Activated CD8-positive, alpha-beta T cell treated with anti-CD3 and anti-CD28 coated beads, Interleukin-2, amount 10 ng/mL, durations not matched to agents 7 days and 5 days (primary cell): ENCODE measurements at places on chromosomes 11 and 22.

- H3K27ac ChIP-seq: no peak overlapping the region
- DNase-seq: peak; percentile 81
- H3K4me3 ChIP-seq: peak overlapping the region; percentile 74
- peaks cover 61% of the 10 kb centered on the region for H3K27me3 ChIP-seq
These were observed 2.4 kb upstream of the WNT11 start for GRCh38 chr11:76208438-76209374.

DNA sequence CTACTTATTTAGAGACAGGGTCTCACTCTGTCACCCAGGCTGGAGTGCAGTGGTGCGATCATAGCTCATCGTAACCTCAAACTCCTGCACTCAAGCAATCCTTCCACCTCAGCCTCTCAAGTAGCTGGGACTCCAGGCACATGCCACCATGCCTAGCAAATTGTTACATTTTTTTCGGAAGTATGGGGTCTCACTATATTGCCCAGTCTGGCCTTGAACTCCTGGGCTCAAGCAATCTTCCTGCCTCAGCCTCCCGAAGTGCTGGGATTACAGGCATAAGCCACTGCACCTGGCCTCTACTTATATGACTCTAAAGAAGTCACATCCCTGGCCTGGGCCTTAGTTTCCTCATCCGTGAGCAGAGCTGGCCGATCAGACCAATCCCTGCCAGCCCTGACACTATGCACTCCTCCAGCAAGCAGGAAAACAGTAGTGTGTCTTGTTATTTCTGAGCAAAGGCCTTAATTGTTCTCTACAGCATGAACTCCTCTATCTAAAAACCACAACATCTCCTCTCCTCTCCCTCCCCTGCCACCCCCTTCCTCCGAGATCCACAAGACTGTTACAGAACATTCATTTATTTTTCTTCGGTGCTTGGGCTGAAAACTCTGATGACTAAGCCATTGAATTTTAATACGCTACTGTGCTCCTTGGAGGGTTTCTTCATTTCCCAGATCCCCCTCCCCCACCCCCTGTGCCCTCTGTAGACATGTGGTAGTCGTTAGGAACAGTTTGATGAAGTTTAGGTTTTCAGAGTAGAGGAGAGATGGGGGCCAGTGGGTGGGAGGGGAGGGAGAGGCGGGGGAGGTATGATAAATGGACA lies 91.5 kb downstream of the ABTB2 start:
- peaks cover 12% of the 10 kb centered on the region for H3K27me3 ChIP-seq
- H3K4me3 ChIP-seq: no peak overlapping the region
- peaks cover 18% of the 10 kb centered on the region for H3K4me1 ChIP-seq
- H3K27ac ChIP-seq: peak overlapping the region; percentile 43
- no peaks in the 10 kb centered on the region for H3K36me3 ChIP-seq

DNA sequence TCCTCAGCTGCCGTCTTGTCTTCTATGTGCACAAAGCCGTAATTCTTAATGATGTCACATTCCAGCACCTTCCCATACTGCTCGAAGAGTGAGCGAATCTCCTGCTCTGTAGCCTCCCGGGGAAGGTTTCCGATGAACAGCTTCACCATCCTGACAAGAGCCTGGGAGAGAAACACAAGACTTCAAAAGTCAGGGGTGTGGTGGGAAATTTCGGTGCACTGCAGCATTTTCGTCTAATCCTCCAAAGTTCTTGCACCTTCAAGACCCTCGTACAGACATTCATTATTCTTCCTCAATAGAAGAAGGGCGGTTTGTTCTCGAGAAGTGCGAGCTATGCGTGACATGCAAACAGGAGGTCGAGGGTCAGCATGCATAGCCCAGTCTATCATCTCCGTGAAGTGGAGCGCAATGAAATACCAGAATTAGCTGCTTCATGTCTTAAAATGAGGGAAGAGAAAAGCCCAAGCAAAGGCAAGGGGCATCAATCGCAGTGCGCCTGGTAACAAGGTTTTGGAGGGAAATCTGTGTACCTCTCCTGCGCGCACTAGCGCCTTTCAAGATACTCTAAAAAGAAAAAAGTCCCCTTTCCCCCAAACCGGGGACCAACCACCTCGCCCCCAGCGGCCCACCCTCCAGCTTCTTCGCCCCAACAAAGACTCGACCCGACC lies 622 bp downstream of the RBM4B start:
- no peak for DNase-seq
- H3K27me3 ChIP-seq: no peaks in the 10 kb centered on the region
- peaks cover 35% of the 10 kb centered on the region for H3K4me1 ChIP-seq
- H3K4me3 ChIP-seq: peak overlapping the region; percentile 95

- H3K36me3 ChIP-seq: no peaks in the 10 kb centered on the region
- H3K27me3 ChIP-seq: peaks cover 19% of the 10 kb centered on the region
- H3K4me3 ChIP-seq: no peak overlapping the region
- H3K4me1 ChIP-seq: no peaks in the 10 kb centered on the region
- DNase-seq: no peak
- no peak overlapping the region for H3K27ac ChIP-seq
These were observed 69.7 kb upstream of the CDON start for GRCh38 chr11:126132319-126132718.

DNA sequence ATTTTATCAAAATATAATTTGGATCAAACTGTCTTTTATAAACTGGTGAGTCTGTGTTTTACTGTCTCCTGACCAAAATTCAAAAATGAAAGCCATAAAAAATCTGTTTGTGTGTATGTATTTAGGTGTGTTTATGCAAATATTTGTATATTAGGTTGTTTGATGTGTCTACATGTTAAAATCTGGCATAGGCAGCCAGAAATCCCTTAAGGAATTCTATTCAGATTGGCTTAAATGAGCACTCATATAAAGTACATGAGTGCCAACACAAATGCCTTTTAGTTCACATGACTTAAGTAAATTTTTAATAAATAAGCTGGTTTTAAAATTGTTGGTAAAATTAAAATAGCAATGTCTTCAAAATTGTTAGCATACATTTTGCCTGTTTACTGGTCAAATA lies 133.3 kb upstream of the GUCY1A2 start:
- H3K36me3 ChIP-seq: no peaks in the 10 kb centered on the region
- no peak overlapping the region for H3K27ac ChIP-seq
- no peak for DNase-seq
- no peak overlapping the region for H3K4me3 ChIP-seq
- no peaks in the 10 kb centered on the region for H3K4me1 ChIP-seq
- no peaks in the 10 kb centered on the region for H3K27me3 ChIP-seq

- no peaks in the 10 kb centered on the region for H3K36me3 ChIP-seq
- peaks cover 9% of the 10 kb centered on the region for H3K4me1 ChIP-seq
- H3K27me3 ChIP-seq: peaks cover 23% of the 10 kb centered on the region
- H3K27ac ChIP-seq: no peak overlapping the region
- no peak overlapping the region for H3K4me3 ChIP-seq
These were observed 14.3 kb downstream of the NRIP3 start for GRCh38 chr11:8989453-8989852.

- H3K36me3 ChIP-seq: no peaks in the 10 kb centered on the region
- no peaks in the 10 kb centered on the region for H3K27me3 ChIP-seq
- no peak for DNase-seq
- H3K4me3 ChIP-seq: no peak overlapping the region
- H3K27ac ChIP-seq: no peak overlapping the region
These were observed 128.9 kb downstream of the DBX1 start for GRCh38 chr11:20031155-20032001.

DNA sequence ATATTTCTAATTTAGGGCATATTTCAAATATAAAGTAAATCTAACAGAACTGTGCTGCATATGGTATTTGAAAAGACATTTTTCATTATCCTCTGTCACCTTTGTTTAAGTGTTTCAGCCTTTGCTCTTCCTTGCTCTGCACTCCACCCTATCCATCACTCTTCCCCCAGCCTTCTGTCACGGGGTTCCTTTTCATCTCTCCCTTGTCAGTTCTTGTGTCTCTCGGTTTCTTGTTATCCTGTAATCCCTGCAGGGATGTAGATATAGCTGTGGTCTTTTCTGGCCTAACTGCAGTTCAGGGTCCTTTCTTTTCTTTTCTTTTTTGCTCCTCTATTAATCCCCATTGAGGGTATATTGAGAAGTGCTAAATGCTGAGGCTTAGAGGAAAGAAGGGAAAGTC lies 261.9 kb downstream of the DCDC1 start:
- no peaks in the 10 kb centered on the region for H3K27me3 ChIP-seq
- no peaks in the 10 kb centered on the region for H3K4me1 ChIP-seq
- no peak for DNase-seq
- no peak overlapping the region for H3K4me3 ChIP-seq

DNA sequence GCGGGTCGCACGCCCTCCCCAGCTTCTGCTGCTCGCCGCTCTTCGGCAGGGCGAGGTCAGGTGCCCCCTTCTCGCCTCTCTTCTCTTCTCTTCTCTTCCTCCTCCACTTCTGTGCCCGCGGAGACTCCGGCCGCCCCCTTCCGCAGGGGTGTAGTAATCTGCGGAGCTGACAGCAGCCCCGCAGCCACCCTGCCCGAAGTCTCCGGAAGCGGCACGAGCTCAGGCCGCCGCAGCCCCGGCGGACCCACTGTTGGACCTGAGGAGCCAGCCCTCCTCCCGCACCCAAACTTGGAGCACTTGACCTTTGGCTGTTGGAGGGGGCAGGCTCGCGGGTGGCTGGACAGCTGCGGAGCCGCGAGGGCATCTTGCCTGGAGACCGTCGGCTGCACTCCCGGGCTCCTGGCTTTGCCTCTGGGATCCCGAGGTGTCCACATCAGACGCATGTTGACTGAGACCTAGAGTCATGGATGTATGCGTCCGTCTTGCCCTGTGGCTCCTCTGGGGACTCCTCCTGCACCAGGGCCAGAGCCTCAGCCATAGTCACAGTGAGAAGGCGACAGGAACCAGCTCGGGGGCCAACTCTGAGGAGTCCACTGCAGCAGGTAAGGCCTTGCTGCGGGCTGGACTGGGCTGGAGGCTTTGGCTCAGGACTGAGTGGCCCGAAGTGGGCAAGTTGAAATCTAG lies 486 bp downstream of the STIM1 start:
- peak overlapping the region; percentile 93 for H3K27ac ChIP-seq
- peaks cover 66% of the 10 kb centered on the region for H3K4me1 ChIP-seq

DNA sequence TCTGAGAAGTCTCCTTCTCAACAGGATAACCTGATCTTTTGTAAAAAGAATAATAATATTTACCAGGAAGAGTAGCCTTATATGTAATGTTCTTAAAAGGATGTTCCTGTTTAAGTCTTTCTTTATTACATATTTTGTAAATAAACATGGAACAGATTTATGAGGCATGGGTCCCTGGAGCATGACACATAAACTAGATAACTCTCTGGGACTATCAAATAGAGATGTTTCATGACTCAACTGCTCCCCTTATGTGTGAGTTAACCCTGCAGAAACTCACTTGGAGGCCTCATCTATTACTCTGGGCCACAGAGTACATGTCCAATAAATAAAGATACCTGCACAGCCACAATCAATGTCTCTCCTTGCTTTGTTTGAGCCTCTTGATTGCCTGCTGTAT lies 64.6 kb downstream of the GDPD4 start:
- H3K27ac ChIP-seq: no peak overlapping the region
- no peak overlapping the region for H3K4me3 ChIP-seq
- peaks cover 14% of the 10 kb centered on the region for H3K27me3 ChIP-seq
- H3K36me3 ChIP-seq: no peaks in the 10 kb centered on the region

- H3K27me3 ChIP-seq: peaks cover 18% of the 10 kb centered on the region
- H3K4me3 ChIP-seq: no peak overlapping the region
- H3K27ac ChIP-seq: peak overlapping the region; percentile 64
- peaks cover 37% of the 10 kb centered on the region for H3K4me1 ChIP-seq
These were observed 9.6 kb upstream of the CTSD start for GRCh38 chr11:1773131-1773993.

GRCh38 chr22:50136581-50137015 lies 33.9 kb upstream of the PANX2 start:
- no peak overlapping the region for H3K4me3 ChIP-seq
- H3K4me1 ChIP-seq: no peaks in the 10 kb centered on the region
- no peaks in the 10 kb centered on the region for H3K36me3 ChIP-seq
- no peak for DNase-seq
